ENCODE measurements at places on chromosomes 2 and 18.

DNA sequence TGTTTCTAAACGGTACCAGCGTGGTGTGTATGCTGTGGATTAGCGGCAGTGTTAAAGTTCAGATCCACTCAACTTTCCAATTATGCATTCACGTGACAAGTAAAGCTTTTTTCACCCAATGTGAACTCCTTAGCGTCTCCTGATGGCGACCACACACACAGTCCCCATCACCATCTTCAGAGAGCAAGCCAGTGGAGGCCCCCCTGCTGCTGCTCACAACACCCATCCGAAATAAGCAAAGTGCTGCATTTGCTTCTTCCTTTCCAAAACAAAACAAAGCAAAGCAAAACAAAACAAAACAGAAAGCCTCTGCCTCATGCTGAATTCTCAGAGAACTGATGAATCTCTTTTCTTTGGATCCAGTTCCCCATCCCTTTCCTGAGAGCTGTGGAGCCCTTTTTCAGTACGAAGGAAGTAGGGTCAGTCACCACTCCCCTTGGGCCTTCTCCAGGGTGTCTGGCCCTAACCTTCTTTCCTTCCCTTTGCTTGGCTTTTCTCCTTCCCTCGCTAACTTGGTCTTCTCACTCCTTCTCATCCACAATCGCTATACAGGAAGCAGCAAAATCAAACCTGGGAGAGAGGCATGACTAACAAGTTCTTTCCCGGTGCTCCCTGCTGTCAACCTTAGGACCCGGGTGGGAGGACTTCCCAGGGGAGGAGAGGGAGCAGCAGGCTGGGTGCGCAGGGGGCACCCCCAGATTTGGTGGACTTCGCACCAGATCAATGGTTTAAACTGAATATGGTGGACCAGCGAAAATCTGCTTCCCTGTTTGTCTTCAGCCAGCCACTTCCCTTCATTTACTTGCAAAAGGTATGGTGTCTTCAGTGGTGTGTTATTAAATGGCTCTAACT lies 56.0 kb downstream of the NRP2 start:
- DNase-seq: no peak

- DNase-seq: peak; percentile 73
Observed at GRCh38 chr2:7053650-7054265, 136.5 kb downstream of the RNF144A start.

GRCh38 chr2:162198239-162198638 lies 45.0 kb downstream of the FAP start:
- DNase-seq: no peak

DNA sequence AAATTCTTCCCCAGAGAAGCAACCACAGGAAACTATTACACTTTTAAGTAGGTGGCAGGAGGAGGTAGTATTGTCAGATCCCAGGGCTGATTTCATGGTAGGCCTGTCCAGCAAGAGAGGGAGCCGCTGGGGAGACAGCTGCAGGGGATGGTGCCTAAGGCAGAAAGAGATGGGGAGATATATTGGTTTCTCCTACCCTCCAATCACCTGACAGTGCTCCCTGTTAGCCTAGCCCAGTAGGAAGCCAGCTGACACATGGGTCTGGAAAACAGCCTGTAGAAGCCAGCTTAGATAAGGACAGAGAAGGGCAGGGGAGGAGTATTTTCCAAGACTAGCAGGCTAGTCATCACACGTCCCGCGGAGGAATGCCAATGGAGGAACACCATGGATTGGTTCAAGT lies 8.2 kb upstream of the SPOPL start:
- DNase-seq: no peak

DNA sequence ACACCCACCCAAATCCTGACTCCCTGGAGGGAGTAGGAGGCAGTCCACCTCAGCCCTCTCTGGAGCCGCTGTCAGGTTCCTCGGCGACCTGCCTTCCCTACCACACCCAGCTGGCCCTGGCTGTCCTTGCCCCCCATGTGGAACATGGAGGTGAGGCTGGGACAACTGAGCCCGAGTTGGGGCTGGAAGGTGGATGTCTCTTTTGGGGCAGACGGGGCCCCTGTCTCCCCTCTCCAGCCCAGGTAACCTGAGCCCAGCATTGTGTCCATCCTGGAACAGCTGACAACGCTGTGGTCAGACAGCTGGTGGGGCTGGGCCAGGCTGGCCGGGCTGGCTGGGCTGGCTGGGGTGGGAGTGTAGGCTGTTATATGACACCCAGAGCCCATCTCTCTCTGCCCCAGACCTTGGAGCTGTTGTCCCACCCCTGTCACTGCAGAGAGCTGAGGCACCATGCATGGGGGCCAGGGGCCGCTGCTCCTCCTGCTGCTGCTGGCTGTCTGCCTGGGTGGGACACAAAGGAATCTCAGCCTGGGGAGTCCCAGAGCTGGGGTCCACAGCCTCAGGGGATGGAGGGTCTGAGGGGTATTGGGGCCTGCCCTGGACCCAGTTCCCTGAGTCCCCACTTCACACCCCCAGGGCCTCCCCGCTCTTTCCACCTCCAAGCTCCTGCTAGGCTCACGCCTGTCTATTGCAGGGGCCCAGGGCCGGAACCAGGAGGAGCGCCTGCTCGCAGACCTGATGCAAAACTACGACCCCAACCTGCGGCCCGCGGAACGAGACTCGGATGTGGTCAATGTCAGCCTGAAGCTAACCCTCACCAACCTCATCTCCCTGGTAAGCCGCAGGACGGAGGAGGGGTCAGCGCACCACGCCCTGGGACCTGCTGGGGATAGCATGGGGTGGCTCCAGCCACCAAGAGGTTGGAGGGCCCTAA lies at the start of gene CHRNG:
TSS of gene CHRNG (plus strand) at position 395 of the 934 bp plus-strand sequence. CDS start at position 451, 56 bp downstream.
- DNase-seq: no peak

- no peak for DNase-seq
Observed at GRCh38 chr18:14949800-14950664, 202.1 kb downstream of the ANKRD30B start.

GRCh38 chr2:7209757-7210555 lies 292.7 kb downstream of the RNF144A start:
- DNase-seq: peak; percentile 41

DNA sequence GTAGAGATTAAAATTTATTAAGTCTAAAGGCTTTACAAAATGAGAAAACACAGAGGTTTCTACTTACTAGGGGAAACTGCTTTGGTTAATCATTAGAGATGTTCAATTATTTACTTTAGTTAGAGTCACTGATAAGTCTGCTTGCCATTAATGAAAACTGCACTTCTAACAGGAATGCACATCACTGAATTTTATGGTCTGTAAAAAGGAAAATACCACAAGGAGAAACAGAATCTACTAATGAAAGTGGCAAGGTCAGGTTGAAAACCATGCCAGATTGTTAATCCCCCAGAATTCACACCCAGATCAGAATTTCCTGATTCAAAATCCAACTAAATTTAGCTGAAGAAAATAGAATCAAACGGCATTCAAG lies 90.5 kb upstream of the GRB14 start:
- no peak for DNase-seq

DNA sequence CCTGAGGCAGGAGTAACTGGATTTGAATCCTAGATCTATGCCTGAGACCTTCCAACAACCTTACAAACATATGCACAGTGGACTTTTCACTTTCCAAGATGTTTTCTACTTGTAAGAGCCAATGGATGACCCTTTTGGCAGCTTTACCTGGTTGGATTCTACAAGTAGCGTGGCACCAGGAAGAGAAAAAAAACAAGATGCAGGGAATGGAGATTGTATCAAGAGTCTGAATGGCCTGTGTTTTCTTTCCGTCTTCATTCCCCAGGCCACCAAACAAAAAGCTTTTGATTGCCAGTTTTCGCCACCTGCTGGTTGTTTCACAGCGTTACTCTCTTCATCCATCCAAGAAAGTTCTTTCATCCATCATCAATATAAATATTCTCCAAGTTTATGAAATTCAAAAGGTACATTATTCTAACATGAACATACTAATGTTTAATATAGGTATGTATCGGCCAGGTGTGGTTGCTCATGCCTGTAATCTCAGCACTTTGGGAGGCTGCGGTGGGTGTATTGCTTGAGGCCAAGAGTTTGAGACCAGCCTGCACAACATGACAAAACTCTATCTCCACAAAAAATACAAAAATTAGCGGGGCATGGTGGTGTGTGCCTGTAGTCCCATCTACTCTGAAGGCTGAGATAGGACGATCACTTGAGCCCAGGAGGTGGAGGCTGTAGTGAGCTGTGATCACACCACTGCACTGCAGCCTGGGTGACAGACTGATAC lies 3.5 kb upstream of the BCL2 start:
- DNase-seq: peak; percentile 61

GRCh38 chr2:39334529-39334928 lies 90.8 kb upstream of the CDKL4 start:
- DNase-seq: no peak

- DNase-seq: no peak
Observed at GRCh38 chr2:160315337-160315736, 115.3 kb upstream of the ITGB6 start.

- no peak for DNase-seq
Observed at GRCh38 chr2:223967981-223968380, 10.7 kb downstream of the MRPL44 start.

GRCh38 chr18:11021477-11021876 lies 127.9 kb downstream of the PIEZO2 start:
- DNase-seq: no peak

GRCh38 chr2:175251425-175252041 lies 70.0 kb upstream of the ATP5MC3 start:
- peak; percentile 9 for DNase-seq

DNA sequence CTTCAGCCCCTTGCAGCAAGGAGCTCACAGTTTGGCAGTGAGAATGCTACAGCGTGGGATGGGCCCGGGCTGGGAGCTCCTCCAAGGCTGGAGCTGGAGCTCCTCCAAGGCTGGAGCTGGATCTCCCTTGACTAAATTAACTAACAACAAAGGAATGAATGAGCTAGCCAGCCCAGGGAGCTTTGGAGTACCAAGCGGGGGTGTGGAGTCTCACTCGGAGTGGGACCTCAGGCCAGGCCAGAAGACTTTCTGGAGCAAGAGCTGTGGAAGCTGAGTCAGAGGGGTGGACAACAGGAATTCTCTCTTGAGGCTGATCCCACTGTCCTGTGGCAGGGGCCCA lies 244.7 kb upstream of the HS6ST1 start:
- DNase-seq: no peak

DNA sequence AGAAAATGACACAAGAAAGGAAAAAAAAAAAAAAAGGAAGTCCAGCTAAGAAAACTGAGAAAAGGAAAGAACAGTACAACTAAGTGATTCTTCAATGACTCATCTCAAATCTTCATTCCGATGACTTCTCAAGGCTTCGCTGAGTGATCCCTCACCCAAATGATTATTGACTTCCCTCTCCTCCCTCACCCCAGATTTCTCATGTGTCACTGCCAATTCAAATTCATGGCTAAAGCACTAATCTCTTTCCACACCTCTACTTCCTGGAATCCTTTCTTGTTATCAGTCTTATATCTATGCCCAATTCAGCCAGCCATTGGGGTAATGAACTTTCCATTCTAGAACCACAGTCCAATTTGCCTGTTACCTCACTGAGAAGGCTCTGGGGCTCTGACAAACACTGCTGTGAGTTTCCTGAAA lies 7.2 kb upstream of the ABCB11 start:
- DNase-seq: no peak
